ENCODE measurements at places on chromosomes 2 and 18. TPM values are rescaled to one million over a fixed set of nuclear protein-coding genes. Genes with fewer than 3 reads are reported as not detected.

Gene SNTG2
- not detected for total RNA-seq

Gene NPHP1
- 3.3 TPM for total RNA-seq

Gene ANKRD36
- 26.9 TPM for total RNA-seq

Gene USP37
- total RNA-seq = 9.0 TPM

Gene EFR3B
- 0.57 TPM for total RNA-seq

Gene HOXD13
- total RNA-seq = not detected

Gene GLI2
- total RNA-seq = 14.0 TPM

Gene NPC1
- 71.6 TPM for total RNA-seq

Gene BOK
- 37.4 TPM for total RNA-seq

Gene MFSD6
- total RNA-seq = 10.7 TPM

Gene ANKRD30B
- 0.88 TPM for total RNA-seq

Gene XDH
- 2.0 TPM for total RNA-seq

Gene IL36B
- not detected for total RNA-seq

Gene NT5DC4
- not detected for total RNA-seq

Gene RGPD4
- total RNA-seq = not detected

Gene CDH2
- 121 TPM for total RNA-seq

Gene KIAA2012
- not detected for total RNA-seq

Gene DIS3L2
- total RNA-seq = 37.9 TPM

Gene CAVIN2
- 18.6 TPM for total RNA-seq

Gene EFEMP1
- total RNA-seq = 658 TPM

Gene LIMS4
- 18.6 TPM for total RNA-seq

Gene TEX51
- total RNA-seq = not detected

Gene KLHL41
- total RNA-seq = 0.14 TPM

Gene SLC30A3
- total RNA-seq = not detected

Gene TMEM17
- 2.6 TPM for total RNA-seq

Gene TUBA3D
- not detected for total RNA-seq

Gene RNU2-63P
- total RNA-seq = not detected

Gene NFATC1
- 3.7 TPM for total RNA-seq

Gene ERICH2
- not detected for total RNA-seq

Gene FAP
- total RNA-seq = 272 TPM

Gene KCTD1
- total RNA-seq = 13.9 TPM

Gene TNFAIP6
- 44.2 TPM for total RNA-seq

Gene UGT1A5
- total RNA-seq = not detected

Gene NCKAP5
- total RNA-seq = 21.6 TPM

Gene CYS1
- 0.14 TPM for total RNA-seq

Gene DSG4
- not detected for total RNA-seq

Gene RAMP1
- 13.2 TPM for total RNA-seq

Gene CFAP53
- not detected for total RNA-seq

Gene EMX1
- not detected for total RNA-seq

Gene FAM228B
- 4.4 TPM for total RNA-seq

Gene CRYBA2
- not detected for total RNA-seq

Gene KDSR
- 63.0 TPM for total RNA-seq

Gene APOB
- total RNA-seq = under 0.01 TPM

Gene ALPP
- not detected for total RNA-seq

Gene SFT2D3
- total RNA-seq = 8.2 TPM

Data from placental pericyte (primary cell).